ENCODE measurements at places on chromosomes 13 and 19.

GRCh38 chr13:109785892-109786450 is 412 bp downstream of the IRS2 start:
- DNase-seq: no peak

GRCh38 chr13:66972659-66973058 is 257.5 kb downstream of the PCDH9 start:
- DNase-seq: no peak

GRCh38 chr13:108439556-108439955 is 170.0 kb downstream of the TNFSF13B start:
- DNase-seq: no peak

GRCh38 chr13:113865427-113865826 is 1.6 kb upstream of the GAS6 start:
- DNase-seq: no peak

GRCh38 chr13:94323764-94324758 is 155.4 kb downstream of the DCT start:
- no peak for DNase-seq

DNA sequence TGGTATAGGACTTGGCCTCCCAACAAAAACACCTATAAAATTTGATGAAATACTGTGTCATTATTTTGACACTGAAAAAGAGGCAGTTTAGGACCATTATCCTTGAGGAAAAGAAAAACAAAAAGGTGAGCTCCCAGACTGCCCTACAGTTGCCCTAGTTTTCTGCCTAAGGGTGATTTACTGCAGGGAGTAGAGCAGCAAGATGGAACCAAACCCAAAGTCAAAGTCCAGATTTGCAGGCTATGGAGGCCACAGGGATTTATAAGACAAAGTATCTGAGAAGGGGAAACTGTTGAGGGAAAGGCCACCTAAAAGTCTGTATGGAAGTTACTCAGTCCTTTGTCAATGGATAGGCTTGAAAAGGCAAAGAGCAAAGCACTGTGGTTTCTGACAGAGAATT is 112.4 kb upstream of the TRPC4 start:
- DNase-seq: no peak

- peak; percentile 90 for DNase-seq
These were observed 2.2 kb downstream of the FLT3LG start for GRCh38 chr19:49475995-49476880.

DNA sequence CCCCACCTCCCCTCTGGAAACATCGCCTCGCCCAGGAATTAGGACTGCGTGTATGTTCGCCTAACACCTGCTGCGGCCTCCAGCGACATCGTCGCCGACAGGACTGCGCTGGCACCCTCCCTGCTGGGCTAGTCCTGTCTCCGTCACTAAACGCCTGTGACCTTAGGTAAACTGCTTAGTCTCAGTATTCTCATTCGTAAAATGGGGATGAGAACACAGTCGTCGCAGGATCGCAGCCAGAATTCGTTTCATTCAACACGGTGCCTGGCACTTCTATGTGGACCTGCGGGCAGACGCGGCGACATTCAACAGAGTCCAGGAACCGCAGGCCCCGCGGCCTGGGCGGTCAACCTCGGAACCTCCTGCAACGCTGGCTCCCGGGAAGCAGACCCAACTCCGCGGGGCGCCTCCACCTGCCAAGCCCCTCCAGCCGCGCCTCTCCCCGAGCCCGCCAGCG is 485 bp downstream of the CRYL1 start:
- DNase-seq: peak; percentile 49

GRCh38 chr13:100347968-100348367 is 240.6 kb downstream of the GGACT start:
- no peak for DNase-seq

DNA sequence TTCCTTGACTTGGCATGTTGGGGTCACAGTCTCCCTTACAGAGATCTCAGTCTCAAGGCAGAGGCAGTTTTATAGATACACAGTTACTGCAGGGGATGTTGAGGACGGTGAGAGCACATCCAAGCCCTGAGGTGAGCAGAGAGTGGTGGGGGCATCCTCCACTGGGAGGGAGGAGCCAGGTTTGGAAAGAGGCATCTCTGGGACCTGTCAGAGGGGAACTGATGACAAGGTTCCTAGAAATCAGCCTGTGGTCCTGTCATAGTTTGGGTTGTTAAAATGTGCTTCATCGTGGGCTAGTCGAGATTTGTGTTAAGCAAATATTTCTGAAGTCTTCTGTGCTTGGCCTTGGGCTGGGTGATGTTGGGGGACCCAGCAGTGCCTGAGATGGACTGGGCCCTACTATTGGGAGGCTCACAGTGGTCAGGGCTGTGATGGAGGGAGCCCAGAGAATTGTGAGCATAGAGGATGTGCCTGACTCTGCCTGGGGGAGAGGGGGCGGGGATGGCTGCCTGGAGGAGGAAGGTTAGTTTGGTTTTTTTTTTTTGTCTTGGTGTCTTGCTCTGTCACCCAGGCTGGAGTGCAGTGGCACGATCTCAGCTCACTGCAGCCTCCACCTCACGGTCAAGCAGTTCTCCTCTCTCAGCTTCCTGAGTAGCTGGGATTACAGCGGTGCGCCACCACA is 3.9 kb downstream of the SUPT5H start:
- no peak for DNase-seq

Data from activated CD4-positive, alpha-beta T cell treated with anti-CD3 and anti-CD28 coated beads for 48 hours (primary cell).